ENCODE measurements at places on chromosomes 1 and 21.

DNA sequence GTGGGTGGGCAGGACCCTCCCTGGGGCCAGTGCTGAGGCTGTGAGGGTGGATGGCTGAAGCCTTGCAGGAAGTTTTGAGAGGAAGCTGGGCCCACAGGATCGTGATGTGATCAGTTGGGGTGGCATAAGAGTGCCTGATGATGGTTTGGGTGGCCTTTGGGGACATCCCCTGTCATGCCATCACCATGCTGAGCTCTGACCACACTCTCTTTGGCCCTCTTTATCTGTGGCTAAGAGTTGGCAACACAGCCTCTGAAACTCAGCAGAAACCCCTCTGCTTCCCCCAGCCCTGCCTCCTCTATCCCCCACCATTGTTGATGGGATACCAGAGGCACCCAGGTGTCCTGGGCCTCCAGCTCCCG, 19.8 kb downstream of the MIIP start:
- DNase-seq = no peak

DNA sequence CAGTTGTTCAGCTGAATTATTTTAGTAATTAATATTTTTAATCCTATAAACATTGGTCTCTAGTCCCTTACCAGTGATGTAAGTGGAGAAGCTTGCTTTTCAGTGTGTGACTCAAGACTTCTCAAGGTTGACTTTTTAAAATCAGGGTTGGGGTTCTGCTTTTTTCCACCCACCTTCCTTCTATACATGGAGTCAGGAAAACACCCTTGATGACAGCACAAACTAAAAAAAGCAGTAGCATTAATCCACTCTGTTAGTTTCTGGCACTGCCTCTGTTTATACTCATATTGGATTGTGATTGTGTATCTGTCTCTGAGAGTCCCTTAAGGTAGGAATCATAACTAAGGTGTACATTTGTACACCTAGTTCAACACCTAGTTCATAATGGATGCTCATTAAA, 8.3 kb upstream of the PLEKHO1 start:
- DNase-seq = no peak

DNA sequence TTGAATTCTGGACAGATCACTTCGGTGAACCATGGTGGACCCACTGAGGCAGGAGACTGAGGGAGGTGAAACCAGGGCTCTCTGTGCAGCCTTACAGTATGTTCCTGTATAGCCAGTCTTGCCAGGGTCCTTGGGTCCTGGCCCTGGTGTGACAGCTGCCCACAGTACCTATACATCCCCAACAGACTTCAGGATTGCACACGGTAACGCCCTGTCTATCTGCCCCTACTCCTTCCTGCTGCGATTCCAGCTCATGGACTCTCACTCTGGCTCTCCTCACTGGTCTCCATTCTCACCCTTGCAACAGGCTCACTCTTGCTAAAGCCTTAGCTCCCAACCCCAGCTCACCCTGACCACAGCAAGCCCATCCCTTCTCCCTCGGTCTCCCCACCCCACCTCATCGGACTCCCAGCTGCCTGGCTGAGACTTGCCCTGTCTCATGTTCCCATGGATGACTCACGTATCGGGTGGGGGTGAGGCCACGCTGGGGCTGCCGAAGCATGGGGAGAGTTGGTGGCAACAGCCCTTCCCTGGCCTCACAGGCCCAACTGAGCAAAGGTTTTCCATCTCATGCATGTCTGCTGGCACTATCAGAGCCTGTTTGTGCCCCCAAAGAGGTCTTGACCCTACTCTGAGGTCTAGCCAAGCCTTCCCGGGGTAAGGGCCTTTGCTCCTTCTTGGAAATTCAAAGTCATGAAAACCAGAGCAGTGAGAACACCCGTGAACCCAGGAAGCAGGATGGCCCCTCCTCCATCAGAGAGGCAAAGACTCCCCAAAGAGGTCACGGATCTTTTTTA, 7.1 kb downstream of the PHLDA3 start:
- no peak for DNase-seq

- no peak for DNase-seq
These were observed 19.7 kb downstream of the MFAP2 start for GRCh38 chr1:16960560-16961296.

GRCh38 chr1:201153474-201154388, 543 bp downstream of the TMEM9 start:
- no peak for DNase-seq

All from C1 segment of cervical spinal cord (tissue), 14 donors.